ENCODE measurements at places on chromosomes 16 and 17.

GRCh38 chr17:82294064-82294773 lies 20.7 kb upstream of the CSNK1D start:
- DNase-seq, result no peak

DNA sequence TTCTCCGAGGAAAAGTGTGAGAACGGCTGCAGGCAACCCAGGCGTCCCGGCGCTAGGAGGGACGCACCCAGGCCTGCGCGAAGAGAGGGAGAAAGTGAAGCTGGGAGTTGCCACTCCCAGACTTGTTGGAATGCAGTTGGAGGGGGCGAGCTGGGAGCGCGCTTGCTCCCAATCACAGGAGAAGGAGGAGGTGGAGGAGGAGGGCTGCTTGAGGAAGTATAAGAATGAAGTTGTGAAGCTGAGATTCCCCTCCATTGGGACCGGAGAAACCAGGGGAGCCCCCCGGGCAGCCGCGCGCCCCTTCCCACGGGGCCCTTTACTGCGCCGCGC lies at the start of gene ERBB2:
Gene ERBB2 (plus strand): TSS at position 247 of the 330 bp plus-strand sequence. CDS start 175 bp downstream, outside the sequence.
- DNase-seq, result peak; percentile 42

DNA sequence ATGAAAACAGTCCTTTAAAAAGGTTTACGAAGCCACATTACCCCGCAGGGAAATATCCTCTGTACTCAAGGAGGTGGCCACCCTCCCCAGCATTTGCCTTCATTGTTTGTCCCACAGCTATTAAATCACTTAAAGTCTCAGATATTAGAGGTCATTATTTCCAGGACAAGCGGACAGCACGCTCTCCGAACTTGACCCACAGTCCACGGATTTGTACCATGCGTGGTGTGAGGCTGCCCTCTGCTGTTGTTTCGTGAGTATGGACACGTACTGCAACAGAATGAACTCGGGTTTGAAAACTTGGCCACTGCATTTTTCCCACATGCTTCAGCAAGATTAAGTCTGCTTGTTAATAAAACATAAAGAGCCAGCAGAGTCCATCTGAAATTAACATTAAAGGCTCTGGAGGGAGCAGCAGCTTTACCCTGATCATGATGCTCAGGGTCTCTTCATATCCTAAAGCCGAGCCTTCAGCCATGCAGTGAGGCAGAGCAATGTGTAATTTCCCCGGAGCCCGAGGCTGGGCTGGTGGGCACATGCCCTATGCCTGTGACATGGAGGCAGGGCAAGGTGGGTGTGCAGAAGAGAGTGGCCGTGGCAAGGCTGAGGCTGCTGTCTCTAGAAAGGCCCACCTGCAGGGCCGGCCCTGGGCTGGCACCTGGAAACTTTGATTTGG lies 19.7 kb downstream of the MEAK7 start:
- peak; percentile 69 for DNase-seq

GRCh38 chr17:77864234-77865111 lies 94.0 kb upstream of the TNRC6C start:
- no peak for DNase-seq

DNA sequence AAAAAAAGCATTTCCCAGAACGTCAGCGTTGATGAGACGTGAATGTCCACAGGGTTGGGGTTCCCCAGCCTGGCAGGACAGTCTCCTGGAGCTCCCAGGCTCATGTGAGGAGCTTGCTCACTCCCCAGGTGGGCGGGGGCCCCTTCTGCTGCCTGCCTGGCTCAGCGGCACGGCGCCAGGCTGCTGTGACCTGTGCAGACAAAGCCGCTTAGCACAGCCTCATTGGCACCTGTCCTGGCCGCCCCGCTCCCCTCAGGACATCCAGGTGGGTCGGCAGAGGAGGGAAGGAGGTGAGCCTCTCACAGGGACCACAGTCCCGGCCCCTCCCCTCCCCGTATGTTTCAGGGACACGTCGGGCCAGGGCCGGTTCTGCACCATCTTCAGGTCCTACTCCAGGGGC lies 12.9 kb upstream of the WFIKKN1 start:
- no peak for DNase-seq

DNA sequence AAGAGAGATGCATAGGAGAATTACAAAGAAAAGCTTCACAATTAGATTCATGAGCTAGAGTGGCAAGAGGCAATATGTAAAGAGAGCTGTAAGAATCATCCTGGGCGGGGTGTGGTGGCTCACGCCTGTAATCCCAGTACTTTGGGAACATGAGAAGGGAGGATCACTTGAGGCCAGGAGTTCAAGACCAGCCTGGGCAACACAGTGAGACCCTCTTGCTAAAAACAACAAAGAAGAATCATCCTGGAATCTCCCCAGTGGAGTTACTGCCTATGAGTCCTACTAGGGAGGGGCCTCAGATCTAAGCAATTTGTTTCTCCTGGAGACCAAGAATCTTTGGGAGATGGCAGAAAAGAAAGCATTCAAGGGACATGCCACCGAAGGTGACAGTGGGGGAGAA lies 119.1 kb downstream of the HIC1 start:
- no peak for DNase-seq

GRCh38 chr17:58317421-58318064 lies 11.1 kb downstream of the TSPOAP1 start:
- no peak for DNase-seq

GRCh38 chr16:87834005-87834667 lies 35.2 kb downstream of the SLC7A5 start:
- DNase-seq, result no peak

- no peak for DNase-seq
Measured at GRCh38 chr16:56777001-56777400, 47.1 kb downstream of the NUP93 start.

GRCh38 chr17:13569398-13570123 lies 32.2 kb downstream of the HS3ST3A1 start:
- DNase-seq, result no peak

GRCh38 chr17:5200360-5200759 lies 8.7 kb upstream of the ZNF594 start:
- DNase-seq, result no peak

GRCh38 chr17:7959503-7960253 lies 27.7 kb downstream of the CNTROB start:
- DNase-seq, result no peak

DNA sequence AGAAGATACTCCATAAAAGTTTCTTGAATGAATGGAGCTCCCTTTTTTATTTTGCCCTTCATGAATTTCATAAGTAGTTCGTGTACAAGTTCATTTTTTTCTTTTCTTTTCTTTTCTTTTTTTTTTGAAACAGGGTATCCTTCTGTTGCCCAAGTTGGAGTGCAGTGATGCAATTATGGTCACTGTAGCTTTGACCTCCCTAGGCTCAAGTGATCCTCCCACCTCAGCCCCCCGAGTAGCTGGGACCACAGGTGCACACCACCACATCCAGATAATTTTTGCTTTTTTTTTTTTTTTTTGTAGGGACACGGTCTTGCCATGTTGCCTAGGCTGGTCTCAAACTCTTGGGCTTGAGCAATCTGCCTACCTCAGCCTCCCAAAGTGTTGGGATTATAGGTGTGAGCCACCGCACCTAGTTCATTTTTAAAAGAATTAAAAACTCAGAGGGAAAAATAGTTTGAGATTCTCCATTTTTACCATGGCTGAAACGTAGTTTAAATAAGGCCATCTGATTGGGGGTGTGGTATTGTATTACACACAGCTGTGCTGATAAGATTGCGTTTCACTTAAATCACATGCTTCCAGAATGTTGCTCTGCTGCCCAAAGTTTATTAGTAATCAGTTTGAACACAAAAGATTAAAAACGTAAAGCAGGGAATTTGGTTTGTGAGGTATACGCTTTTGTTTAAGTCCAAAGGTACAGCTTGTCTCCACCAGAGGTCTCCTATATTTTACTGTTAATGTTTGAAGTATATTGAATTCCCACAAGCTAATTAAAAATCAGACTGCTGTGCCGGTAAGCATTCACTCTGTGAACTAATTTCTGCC lies 154.1 kb downstream of the SOCS1 start:
- no peak for DNase-seq

DNA sequence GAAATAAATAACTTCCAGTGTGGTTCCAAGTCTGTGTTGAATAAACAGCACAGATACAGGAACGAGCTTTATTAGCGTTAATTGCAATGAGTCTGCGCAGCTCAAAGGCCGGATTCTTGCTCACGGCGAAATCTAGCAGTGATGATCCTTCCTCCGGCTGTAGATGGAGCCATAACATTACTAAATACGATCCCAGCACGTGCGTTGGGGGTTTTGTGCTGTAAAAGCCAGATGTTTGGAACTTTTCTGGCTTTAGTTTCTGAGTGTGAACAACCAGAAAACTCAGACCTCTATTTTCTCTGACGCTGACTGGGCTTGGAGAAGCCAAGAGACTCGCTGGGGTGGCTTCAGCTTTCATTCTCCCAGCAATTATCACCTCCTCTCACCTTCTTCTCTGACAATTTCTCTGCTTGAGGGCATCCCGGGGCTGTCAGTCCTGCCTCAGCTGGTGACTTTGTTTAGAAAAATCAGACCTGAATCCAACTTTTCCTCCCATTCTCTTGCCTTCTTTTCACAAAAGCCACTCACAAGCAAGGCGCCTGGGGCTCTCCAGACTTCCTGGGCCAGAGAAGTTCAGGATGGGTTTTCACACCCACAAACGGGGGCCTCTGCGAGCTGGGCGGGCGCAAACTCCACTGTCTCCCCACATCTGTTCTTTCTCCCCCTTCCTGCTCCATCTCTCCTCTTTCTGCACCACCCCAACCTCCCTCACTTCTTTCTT lies 47.1 kb upstream of the AKTIP start:
- peak; percentile 49 for DNase-seq

- DNase-seq, result peak; percentile 93
Measured at GRCh38 chr16:2927010-2927646, 15.4 kb downstream of the FLYWCH1 start.

- peak; percentile 38 for DNase-seq
Measured at GRCh38 chr16:70725912-70726828, 40.3 kb upstream of the MTSS2 start.

- no peak for DNase-seq
Measured at GRCh38 chr16:13507530-13507929, 412.4 kb upstream of the ERCC4 start.

GRCh38 chr16:282491-282890 lies 473 bp upstream of the PDIA2 start:
- no peak for DNase-seq

GRCh38 chr16:13012601-13013000 lies 111.2 kb downstream of the SHISA9 start:
- DNase-seq, result no peak

DNA sequence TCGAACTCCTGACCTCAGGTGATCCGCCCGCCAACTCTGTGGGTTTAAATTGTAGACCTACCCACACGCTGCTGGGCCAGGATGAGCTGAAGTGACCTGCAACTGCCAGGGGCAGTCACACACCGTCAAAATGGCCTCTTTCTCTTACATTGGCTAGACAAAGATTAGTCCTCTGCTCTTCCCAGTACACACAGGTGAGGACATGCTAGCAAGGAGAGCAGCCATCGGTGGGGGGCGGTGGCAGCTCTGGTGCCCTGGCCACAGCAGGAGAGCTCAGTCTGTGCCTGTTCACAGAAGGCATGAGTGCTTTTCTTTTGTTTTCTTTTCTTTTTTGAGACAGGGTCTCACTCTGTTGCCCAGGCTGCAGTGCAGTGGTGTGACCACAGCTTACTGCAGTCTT lies 29.7 kb downstream of the WIPI1 start:
- no peak for DNase-seq

DNA sequence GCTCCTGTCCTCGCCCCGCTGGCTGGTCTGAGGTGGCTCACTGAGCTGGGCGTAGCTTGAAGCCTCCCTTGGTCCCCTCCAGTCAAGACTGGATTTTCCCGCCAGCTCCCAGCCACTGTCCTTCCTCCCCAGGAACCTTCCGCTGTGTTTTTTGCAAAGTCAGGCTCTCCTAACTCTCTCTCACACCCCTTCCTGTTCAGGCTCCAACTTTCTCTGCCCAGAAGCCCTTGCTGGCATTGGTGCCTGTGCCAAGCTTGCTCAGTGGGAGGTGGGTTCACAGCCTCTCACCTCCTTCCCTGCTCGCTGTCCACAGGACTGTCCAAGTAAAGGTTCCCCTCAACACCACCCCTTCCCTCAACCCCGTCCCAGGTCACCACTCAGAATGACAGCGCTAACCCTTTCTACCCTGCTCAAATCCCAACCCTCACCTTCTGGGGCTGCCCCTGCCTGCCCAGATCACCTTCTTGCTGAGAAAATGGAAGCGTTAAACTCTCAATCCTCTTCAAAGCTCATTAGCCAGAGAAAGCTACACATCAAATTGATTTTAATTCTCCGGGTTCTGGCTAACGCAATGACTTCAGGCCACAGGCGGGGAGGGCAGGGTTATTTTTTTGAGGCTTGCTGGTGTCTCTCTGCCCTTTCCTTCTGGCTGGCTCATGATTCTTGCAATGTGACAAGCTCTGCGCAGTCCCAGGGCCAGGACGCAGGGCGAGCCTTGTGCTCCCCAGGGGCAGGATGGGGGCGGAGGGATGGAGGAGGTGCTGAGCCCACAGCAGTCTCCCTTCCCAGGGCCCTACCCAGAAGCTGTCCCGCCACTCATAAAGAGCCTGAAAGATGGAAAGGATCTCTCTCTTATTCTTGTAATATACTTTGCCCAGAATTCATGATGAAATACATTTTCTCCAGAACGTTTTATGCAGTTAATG lies 357.2 kb upstream of the TNRC6C start:
- DNase-seq, result no peak

GRCh38 chr16:12458591-12459358 lies 344.9 kb downstream of the CPPED1 start:
- DNase-seq, result no peak

DNA sequence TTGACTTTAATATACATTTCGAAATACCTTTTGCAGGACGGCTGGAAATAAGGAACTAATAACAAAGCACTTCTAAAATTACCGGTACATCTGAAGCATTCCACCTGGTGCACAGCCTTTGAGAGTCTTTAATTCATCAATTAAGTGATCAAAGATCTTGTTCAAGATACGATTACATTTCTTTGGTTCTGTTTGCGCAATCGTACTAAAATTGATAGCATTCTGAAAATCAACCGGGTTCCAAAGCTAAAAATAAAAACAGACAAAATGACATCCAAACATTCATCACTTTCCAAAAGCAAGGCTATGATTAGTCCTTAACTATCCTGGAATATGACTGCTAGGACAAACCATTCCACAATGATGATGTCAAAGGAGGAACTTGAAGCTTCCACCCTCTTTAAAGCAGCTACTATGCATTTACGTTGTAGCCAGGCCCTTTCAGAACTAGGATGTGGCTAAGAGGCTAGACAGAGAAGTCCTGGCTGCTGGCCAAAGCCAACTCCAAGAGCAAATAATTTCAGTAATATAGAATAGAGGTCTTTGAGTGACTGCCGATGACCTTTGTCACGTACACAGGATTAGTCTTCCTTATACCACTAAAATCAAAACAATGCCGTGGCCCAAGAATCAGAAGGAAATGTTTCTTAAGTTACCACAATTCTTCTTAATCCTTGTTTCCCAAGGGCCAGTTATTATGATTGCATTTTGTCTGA lies 299.8 kb upstream of the PSMD7 start:
- DNase-seq, result no peak

- no peak for DNase-seq
Measured at GRCh38 chr17:8062435-8062806, 23.6 kb downstream of the ALOX15B start.

DNA sequence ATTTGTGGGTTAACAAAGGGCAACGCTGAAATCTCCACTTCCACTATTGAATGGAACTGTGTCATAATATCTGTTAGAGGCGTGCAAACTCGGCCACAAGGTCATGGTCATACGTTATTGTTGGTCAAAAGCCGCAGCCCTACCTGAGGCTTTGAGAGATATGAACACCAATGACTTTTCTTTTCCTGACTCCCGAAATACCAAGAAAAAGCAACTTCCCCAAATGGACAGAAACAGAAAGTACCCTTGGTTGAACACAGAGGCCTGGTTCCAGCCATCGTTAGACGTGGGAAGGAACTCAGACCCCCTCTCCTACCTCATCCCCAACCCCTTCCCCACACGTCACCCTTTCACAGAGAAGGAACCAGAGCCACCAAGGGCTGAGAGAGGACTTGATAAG lies 1.4 kb upstream of the PIK3R5 start:
- no peak for DNase-seq

Data from neural crest cell (in vitro differentiated cells).